ENCODE measurements at places on chromosomes 1 and 21.
A peak's percentile ranks its signal among the peaks of the same experiment; 100 is the strongest.

GRCh38 chr21:20662514-20662913 is 335.7 kb upstream of the NCAM2 start:
- DNase-seq = no peak

DNA sequence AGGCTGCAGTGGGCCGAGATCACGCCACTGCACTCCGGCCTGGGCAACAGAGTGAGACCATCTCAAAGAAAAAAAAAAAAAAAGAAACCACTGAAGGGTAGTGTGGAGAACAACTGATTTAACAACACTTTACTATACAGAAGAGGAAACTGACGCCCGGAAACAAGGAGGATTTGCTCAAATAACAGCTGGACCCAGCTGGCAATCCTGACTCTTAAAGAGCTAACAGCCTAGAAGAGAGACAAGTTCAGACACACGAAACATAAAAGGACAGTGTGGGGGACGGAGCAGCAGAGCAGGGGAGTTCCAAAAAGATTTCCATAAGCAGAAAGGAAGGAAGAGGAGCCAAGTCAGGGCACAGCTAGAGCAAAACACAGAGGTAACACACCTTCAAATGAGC is 4.4 kb downstream of the ECHDC2 start:
- no peak for DNase-seq

GRCh38 chr1:36055706-36056105 is 28.2 kb upstream of the TEKT2 start:
- no peak for DNase-seq

DNA sequence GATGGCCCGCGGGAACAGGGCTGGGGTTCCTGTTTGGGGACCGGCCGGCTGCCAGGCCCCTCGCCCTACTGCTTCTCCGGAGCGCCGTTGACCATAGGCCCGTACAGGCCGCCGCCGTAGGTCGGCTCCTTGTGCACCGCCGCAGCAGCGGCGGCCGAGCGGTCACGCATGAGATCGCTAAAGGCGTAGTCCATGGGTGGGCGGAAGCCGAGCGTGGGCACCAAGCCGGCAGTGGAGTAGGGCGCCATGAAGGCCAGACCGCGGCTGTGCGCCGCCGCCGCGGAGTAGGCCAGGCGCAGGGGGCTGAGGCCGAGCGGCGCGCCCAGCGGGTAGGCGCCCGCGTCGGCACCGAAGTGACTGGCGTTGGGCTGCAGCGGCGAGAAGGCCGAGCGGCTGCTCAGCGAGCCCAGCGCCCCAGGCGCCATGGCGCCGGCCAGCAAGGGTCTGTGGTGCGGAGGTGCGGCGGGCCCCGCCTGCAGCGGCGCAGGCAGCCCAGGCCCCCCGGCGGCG is 4.6 kb downstream of the DMRTA2 start:
- no peak for DNase-seq

DNA sequence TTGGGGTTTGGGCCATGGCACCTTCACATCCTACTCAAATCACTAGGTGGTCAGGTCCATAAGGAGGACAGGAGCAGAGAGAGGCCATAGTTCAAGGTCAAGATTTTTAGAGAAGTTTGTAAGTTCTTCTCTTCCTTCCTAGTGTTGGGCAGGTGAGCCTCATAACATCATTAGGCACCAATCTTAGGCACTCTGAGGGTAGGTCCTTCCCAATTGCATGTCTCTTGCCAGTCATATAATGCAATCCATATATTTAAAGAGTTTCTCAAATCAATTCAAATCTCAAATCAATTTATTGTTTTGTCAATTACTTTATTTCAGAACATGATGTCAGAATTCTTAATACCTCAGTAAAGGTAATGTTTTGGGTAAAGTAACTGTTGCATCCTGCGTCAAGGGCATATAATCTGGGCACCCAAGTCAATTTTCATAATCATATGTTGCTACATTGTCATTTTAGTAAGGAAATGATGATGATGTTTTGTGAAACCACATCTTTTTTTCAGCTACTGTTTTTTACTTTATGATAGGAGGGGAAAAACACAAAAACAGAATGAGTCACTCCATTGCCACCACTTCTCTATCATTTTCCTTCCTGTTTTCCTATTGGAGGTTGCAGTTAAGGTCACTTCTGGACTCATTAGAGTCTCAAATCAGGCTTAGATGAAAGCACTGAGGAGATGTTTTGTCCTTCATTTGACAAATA is 122.7 kb downstream of the UCHL5 start:
- no peak for DNase-seq

GRCh38 chr21:28937737-28938136 is 54.9 kb downstream of the LTN1 start:
- DNase-seq = no peak

- no peak for DNase-seq
Observed at GRCh38 chr1:225435957-225436392, 8.1 kb upstream of the LBR start.

GRCh38 chr1:48693180-48693579 is 83.5 kb downstream of the BEND5 start:
- DNase-seq = no peak

GRCh38 chr1:19799230-19800075 is at the start of gene TMCO4:
Gene TMCO4, minus strand, starts transcription at chr1:19799916. Its CDS starts 19,158 bp downstream, at chr1:19780758.
- DNase-seq = no peak

- DNase-seq = no peak
Observed at GRCh38 chr1:8026976-8027747, 1.1 kb upstream of the ERRFI1 start.

GRCh38 chr1:24199291-24199900 is 12.3 kb upstream of the IFNLR1 start:
- DNase-seq = peak; percentile 86

DNA sequence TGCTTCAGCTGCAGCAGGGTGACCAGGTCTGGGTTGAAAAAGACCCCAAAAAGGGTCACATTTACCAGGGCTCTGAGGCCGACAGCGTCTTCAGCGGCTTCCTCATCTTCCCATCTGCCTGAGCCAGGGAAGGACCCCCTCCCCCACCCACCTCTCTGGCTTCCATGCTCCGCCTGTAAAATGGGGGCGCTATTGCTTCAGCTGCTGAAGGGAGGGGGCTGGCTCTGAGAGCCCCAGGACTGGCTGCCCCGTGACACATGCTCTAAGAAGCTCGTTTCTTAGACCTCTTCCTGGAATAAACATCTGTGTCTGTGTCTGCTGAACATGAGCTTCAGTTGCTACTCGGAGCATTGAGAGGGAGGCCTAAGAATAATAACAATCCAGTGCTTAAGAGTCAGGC is 2.9 kb downstream of the C1QA start:
- no peak for DNase-seq

- no peak for DNase-seq
Observed at GRCh38 chr1:217135569-217135915, 412.3 kb upstream of the ESRRG start.

DNA sequence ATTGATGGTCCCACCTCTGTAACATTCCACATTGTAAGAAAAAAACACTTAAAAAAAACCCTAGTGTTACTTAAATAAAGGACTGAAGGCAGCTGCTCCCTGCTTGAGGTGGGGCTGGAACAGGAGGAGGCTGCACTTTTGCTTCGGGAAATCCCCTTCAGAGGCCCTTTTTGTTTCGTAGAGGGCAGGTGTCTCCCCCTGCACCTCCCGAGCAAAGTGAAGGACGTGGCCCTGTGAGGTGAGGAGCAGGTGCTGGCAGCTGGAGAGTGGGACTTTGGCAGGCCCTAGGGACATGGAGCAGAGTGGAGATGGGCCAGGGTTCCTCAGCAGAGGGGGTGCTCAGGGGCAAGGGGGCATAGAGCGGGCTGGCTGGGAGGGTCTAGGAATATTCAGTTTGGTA is 33.4 kb upstream of the WNT4 start:
- DNase-seq = no peak

DNA sequence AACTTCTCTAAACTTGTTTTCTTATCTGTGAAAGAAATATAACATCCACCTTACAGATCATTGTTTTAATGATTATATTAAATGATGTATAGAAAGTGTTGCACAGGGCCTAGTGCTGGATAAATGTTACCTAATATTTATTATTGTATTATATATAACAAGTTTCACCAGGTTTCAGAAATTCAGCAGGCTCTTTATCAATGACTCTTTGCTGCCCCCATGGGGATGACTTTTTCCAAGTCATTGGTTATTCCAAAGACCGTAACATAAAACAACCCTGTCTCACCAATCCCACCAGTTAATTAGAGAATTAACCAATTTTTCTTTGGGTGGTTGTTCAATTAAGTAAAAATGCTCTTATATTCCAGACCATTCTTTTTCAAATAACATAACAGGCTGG is 7.3 kb upstream of the DEDD start:
- DNase-seq = no peak

DNA sequence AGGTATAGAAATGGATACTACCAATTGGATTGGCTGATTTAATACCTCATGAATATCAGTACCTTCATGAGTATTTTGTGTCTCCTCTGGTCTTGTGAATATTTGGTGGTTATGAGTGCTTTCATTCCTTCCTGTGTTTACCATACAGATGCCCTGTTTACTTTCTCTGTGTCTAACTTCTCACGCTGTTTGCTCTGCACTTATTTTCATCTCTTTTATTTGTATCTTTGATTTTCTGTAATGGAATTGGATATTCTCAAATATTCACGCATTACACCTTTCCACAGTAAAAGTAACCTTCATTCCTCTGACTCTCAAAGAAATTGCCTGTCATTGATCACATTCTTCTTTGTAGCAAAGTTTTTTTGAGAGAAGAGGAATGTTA is 16.8 kb downstream of the CNST start:
- no peak for DNase-seq

DNA sequence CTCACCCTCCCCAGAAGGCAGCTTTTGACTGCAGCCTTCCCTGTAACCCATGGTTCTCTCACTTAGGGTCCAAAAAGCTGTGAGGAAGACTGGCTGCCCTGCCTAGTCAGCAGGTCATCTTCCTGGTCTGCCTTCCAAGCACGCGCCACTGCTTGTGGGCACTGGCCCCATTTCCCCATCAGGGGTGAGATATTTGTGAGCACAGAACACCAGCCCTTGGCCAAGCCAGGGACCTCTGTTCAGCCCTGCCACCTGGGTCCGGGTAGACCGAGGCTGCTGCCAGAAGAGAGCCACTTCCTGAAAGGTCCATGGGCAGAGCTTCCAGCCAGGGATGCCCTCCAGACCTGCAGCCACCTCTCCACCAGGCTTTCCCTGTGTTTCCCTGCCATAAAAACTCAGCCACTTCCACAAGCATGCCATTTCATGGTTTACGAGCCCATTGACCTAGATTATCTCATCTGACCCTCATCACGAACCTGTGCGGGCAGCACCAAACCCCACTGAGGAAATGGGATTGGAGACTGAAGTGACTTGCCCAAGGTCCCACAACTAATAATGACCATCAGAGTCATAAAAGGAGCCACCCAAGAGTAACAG is 40.5 kb downstream of the GLIS1 start:
- DNase-seq = peak; percentile 38

- no peak for DNase-seq
Observed at GRCh38 chr1:24248859-24249258, 61.8 kb upstream of the IFNLR1 start.

GRCh38 chr1:20871419-20871818 is 84.3 kb upstream of the HP1BP3 start:
- no peak for DNase-seq

- no peak for DNase-seq
Observed at GRCh38 chr1:26743426-26744059, 44.2 kb upstream of the PIGV start.

DNA sequence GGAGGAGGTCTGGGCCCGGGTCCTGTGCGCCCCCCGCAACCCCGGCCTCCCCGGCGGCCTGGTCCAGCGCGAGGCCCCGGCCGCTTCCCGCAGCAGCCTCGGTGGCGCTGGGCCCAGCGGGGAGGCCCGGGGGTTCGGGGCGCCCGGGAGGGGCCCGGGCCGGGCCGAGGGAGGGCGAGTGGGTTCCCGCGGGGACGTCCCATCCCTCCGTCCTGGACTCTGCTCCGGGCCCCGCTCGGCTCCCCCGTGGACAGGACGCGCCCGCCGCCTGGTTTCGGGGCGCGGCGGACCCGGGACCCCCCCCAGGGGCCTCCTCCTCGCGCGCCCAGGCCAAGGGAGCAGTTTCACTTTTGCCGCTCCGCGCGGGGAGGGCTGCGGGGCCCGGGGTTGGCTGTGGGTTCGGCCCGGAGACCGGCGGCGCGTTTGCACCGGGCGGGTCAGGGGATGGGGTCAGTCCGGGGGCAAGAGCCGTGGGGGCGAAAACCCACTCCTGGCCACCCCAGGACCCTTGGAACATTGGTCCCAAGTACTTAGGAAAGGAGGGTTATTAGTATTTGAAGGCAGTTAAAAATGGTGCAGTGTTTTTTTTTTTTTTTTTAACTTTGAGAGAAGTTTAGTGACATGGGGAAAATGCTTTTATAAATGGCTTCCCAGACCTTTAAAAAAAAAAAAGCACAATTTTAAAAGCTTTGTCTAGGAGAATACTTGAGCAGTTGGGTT is 677 bp downstream of the AGPAT3 start:
- DNase-seq = peak; percentile 33

GRCh38 chr1:13992489-13993285 is 292.7 kb downstream of the PRDM2 start:
- no peak for DNase-seq

GRCh38 chr1:30089024-30089430 is 634.4 kb downstream of the MATN1 start:
- DNase-seq = no peak

- no peak for DNase-seq
Observed at GRCh38 chr1:85596947-85597346, 16.4 kb downstream of the CCN1 start.

GRCh38 chr1:168443899-168444298 is 99.9 kb downstream of the XCL2 start:
- no peak for DNase-seq

DNA sequence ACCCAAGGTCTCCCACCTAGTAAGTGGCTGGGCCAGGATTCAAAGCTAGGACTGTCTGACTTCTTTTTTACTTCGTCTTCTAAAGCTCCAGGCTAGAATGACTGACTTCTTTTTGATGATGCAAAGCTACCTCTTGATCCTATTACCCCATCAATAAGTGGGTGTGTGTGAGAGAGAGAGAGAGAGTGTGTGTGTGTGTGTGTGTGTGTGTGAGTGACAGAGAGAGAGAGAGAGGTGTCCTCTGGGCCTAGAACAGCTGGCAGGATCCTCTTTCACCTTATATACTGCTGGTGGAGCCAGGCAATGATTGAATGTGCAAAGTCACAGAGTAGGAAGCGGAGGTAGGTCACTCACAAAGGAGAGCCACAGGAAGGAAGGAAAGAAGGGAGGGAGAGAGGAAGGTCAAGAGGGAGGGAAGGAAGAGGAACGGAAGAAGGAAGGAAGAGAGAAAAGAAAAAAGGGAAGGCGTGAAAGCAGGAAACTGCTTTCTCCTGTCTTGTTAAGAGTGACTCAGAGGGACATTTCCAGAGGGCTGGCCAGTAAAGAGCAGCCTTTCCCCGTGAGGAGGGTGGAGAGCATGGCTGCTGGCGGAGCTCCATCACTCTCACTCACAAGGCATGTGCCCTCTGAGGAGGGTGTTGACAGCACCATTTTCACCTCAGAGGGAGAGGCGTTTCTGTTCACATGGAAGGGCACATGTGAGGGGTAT is 68.9 kb downstream of the CDC7 start:
- DNase-seq = no peak

GRCh38 chr1:237043846-237044636 is 2.1 kb downstream of the RYR2 start:
- DNase-seq = peak; percentile 21

- DNase-seq = no peak
Observed at GRCh38 chr1:182845379-182845778, 6.2 kb downstream of the DHX9 start.

GRCh38 chr1:215018555-215018954 is 64.0 kb upstream of the KCNK2 start:
- no peak for DNase-seq
